Immature natural killer cell (primary cell): ENCODE measurements at places on chromosomes 16 and 17. TPM values are rescaled to one million over a fixed set of nuclear protein-coding genes. Genes with fewer than 3 reads are reported as not detected.

- no peak for DNase-seq
Measured at GRCh38 chr17:81920612-81921536, 2.9 kb upstream of the SIRT7 start.

DNA sequence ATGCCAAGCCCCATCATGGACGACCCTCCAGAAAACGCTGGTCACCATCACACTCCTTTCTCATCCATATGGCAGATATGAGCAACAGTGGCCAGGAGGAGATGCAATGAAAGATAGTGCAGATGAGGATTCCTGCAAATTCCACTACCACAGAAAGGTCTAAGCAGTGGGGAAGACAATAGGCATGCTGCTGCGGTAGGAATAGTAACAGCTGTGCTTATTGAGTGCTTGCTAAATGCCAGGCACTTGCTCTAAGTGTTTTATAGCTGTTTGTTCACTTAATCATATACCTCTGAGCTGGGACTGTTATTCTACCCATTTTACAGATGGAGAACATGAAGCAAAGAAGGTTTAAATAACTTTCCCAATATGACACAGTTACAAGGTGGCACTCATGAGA lies 46.6 kb upstream of the AKAP1 start:
- no peak for DNase-seq

DNA sequence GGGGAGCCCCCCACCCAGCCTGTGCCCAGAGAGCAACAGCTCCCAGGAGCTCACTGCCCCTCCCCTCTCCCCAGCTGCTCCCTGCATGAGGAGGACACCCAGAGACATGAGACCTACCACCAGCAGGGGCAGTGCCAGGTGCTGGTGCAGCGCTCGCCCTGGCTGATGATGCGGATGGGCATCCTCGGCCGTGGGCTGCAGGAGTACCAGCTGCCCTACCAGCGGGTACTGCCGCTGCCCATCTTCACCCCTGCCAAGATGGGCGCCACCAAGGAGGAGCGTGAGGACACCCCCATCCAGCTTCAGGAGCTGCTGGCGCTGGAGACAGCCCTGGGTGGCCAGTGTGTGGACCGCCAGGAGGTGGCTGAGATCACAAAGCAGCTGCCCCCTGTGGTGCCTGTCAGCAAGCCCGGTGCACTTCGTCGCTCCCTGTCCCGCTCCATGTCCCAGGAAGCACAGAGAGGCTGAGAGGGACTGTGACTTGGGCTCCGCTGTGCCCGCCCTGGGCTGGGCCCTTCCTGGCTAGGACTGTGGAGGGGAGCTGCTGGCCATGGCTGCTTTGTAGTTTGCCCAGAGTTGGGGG lies 584 bp downstream of the TCAP start:
- no peak for DNase-seq

GRCh38 chr17:21379080-21379711 lies 3.0 kb downstream of the KCNJ12 start:
- DNase-seq = no peak

- DNase-seq = no peak
Measured at GRCh38 chr17:50154604-50155003, 4.1 kb upstream of the PPP1R9B start.

Gene CLEC3A
- not detected for polyA plus RNA-seq

- no peak for DNase-seq
Measured at GRCh38 chr16:84813141-84813934, 6.4 kb upstream of the CRISPLD2 start.

- DNase-seq = no peak
Measured at GRCh38 chr17:10197721-10198508, 491 bp downstream of the GAS7 start.

Gene FBXW10B
- not detected for polyA plus RNA-seq

Gene C16orf54
- 39.8 TPM for polyA plus RNA-seq

- DNase-seq = peak; percentile 28
Measured at GRCh38 chr17:67602974-67603373, 114.8 kb upstream of the NOL11 start.

GRCh38 chr17:81035521-81036196 lies 708 bp downstream of the BAIAP2 start:
- DNase-seq = no peak

DNA sequence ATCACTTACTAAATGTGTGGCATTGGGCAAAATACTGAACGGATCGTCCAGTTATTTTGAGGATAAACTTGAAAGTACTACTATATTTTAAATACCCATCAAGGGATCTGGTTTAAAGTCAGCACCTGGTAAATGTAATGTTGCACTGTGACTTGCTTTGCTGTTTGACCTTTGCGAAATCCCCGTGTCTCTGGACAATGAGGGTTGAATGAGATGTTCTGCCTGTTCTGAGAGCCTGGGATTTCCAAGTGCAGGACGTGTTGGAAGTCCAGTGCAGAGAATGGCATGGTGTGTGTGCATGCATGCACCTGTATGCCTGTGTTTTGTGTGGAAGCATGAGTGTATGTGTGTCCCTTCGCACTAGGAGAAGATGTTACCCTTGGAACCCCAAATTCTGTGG lies 106.6 kb downstream of the N4BP1 start:
- no peak for DNase-seq

- DNase-seq = no peak
Measured at GRCh38 chr16:12186774-12187335, 210.3 kb downstream of the SNX29 start.

- DNase-seq = peak; percentile 58
Measured at GRCh38 chr17:51166987-51167931, 1.0 kb downstream of the NME2 start.

GRCh38 chr17:45147581-45148182 lies 593 bp upstream of the HEXIM1 start:
- DNase-seq = peak; percentile 86

GRCh38 chr17:56598466-56598865 lies 5.0 kb downstream of the NOG start:
- no peak for DNase-seq

Gene NPIPA5
- polyA plus RNA-seq = 1.1 TPM

DNA sequence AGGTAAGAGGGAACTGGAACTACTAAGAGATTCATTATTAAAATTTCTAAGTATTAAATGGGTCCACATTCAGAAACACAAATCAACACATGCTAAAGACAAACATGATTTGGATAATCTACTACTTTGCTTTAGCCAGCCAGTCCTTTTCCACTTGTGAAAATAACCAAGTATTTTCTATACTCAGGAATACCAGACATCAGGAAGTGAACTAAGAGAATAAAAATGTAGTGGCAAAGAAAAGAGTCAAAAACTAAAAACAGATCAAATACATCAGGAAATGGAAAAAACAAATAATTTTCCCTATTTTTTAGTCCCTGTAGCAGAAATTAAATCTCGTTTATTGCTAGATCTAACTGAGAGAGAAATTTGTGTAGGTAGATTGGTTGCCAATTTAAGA lies 78.0 kb downstream of the MYO1D start:
- no peak for DNase-seq

DNA sequence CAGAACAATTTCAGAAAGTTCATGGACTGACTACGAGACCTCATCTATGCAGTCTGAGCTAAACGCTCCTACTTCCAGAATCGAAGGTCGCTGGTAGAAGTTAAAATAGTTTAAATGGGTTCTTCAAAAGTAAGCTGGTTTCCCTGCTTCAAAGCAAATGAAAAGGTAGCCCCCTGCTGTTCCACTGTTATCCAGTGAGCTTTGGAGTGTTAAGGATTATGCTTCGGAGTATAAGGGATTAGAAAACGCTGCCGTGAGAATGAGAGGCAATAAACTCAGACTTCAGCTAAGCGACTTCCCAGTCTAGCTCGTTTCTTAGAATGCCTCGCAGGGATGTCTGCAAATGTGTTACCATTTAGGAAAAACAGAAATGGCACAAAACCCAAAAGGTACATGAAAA lies 12.4 kb downstream of the MLYCD start:
- DNase-seq = no peak

GRCh38 chr17:75642182-75642783 lies 9.0 kb downstream of the SMIM5 start:
- DNase-seq = no peak

- no peak for DNase-seq
Measured at GRCh38 chr17:60102632-60103096, 23.9 kb upstream of the HEATR6 start.

Gene SDK2
- not detected for polyA plus RNA-seq

GRCh38 chr16:66335704-66336329 lies 30.7 kb upstream of the CDH5 start:
- DNase-seq = no peak

DNA sequence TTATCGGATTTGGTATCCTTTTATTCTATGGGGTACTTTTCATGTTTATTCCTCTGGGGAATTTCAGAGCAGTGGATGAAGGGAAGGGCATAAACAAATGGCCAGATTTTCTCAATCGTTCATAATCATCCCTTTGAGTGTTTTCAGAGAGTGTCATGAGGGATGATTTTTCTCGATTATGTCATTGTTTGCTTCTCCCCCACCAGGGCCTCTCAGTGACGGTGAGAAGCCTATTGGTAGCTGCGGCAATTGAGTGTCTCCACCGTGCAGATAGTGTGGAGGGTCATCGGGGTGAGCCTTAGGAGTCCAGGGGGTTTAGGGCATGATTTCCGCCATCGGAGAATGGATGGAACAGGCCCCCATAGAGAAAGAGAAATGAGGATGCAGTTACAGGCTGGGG lies 57.2 kb downstream of the USP43 start:
- DNase-seq = no peak

DNA sequence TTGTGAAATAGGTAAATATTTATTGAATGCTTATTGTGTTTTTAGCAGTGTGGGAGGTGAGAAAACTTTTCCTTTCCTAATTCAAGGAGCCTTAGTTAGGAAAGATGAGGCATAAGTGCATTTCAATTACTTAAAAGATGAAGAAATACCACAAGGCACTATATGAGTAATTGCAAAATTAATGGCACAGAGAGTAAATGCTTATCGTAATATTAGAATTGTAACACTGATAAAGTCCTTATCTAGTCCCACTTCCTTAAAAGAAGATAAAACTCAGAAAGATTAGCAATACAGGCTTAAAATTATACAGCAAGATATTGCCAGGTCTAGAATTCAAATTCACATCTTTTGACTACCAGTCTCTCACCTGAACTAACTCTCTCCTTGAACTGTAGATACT lies 232.6 kb upstream of the TBX2 start:
- no peak for DNase-seq

DNA sequence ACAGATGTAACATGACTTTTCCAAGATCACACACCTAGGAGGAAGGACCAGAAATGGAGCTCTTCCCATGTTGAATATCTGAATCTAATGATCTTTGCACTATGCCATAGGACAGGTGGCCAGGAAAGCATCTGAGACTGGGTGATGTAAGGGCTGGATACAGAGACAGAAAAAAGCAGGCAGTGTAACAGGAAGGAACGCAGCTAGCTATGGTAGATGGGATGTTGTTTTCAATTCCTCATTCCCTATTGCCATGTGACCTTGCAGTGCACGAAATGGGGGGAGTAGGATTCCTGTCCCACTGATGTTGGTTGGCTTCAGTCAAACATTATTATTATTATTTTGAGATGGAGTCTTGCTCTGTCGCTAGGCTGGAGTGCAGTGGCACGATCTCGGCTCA lies 3.7 kb upstream of the NPIPB15 start:
- DNase-seq = no peak

GRCh38 chr17:13182854-13183253 lies 165.0 kb upstream of the ELAC2 start:
- DNase-seq = no peak

Gene ABCC12
- not detected for polyA plus RNA-seq
